CD8-positive, alpha-beta memory T cell (primary cell): ENCODE measurements at places on chromosomes 2 and 18. TPM values are rescaled to one million over a fixed set of nuclear protein-coding genes. Genes with fewer than 3 reads are reported as not detected.

The LBH gene
- total RNA-seq = 115 TPM

The PCARE gene
- not detected for total RNA-seq

The LIMS2 gene
- 5.9 TPM for total RNA-seq

The SPATA3 gene
- total RNA-seq = not detected

The MGAT4A gene
- total RNA-seq = 65.2 TPM

The GALNT3 gene
- total RNA-seq = 3.0 TPM

The TRABD2A gene
- 20.3 TPM for total RNA-seq

- H3K4me3 ChIP-seq = no peak overlapping the region
- no peaks in the 10 kb centered on the region for H3K27me3 ChIP-seq
- no peak for DNase-seq
- no peak overlapping the region for H3K27ac ChIP-seq
- H3K36me3 ChIP-seq = no peaks in the 10 kb centered on the region
Observed at GRCh38 chr18:48866028-48866733, 84.6 kb downstream of the SMAD7 start.

GRCh38 chr2:18987592-18988073, 370.8 kb downstream of the OSR1 start:
- no peak for DNase-seq
- H3K36me3 ChIP-seq = no peaks in the 10 kb centered on the region
- H3K4me3 ChIP-seq = no peak overlapping the region
- no peaks in the 10 kb centered on the region for H3K27me3 ChIP-seq
- no peak overlapping the region for H3K27ac ChIP-seq

GRCh38 chr2:111178730-111179405, 58.2 kb downstream of the BCL2L11 start:
- no peaks in the 10 kb centered on the region for H3K4me1 ChIP-seq
- no peaks in the 10 kb centered on the region for H3K36me3 ChIP-seq
- no peak overlapping the region for H3K4me3 ChIP-seq
- no peaks in the 10 kb centered on the region for H3K27me3 ChIP-seq
- DNase-seq = no peak
- H3K27ac ChIP-seq = no peak overlapping the region

DNA sequence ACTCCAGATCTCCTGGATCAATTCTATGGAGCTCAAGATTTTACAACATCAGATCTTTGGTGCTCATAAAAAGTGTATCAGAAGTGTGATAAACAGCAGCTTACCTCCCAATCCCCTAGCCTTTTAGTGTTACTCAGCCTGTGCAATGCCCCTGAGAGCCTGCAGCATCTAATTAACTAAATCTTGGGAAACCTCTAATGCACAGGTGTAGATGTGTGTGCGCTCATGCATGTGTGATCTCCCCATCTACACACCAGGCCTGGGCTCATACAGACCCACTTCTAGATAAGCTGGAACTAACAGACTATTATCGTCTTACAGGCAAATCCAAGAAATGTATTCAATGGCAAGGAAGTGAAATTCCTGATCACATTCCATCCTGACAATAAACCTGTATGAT, 7.5 kb downstream of the SUCLG1 start:
- H3K27me3 ChIP-seq = no peaks in the 10 kb centered on the region
- H3K4me3 ChIP-seq = no peak overlapping the region
- no peak for DNase-seq

- no peak overlapping the region for H3K4me3 ChIP-seq
- H3K27me3 ChIP-seq = no peaks in the 10 kb centered on the region
- H3K36me3 ChIP-seq = no peaks in the 10 kb centered on the region
- no peaks in the 10 kb centered on the region for H3K4me1 ChIP-seq
- no peak for DNase-seq
- H3K27ac ChIP-seq = no peak overlapping the region
Observed at GRCh38 chr2:220521551-220521950, 894.1 kb downstream of the SLC4A3 start.

DNA sequence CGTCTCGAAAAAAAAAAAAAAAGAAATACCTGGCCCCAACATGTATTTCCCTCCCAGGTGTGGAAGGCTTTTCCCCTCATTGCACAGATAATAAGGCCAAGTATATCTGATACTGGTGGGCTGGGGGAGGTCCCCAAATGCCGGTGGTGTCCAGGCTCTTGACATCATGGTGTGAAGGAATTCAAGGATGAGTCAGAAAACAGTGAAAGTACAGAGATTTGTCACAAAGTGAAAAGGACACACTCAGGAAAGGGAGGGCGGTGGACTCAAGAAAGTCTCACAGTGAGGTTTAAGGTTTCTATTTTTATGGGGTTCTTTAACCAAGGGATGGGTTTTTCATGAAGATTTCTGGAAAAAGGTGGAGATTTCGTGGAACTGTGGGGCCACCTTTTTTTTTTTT, 37.8 kb upstream of the FZD5 start:
- H3K4me3 ChIP-seq = no peak overlapping the region
- no peak overlapping the region for H3K27ac ChIP-seq
- DNase-seq = no peak
- no peaks in the 10 kb centered on the region for H3K4me1 ChIP-seq

DNA sequence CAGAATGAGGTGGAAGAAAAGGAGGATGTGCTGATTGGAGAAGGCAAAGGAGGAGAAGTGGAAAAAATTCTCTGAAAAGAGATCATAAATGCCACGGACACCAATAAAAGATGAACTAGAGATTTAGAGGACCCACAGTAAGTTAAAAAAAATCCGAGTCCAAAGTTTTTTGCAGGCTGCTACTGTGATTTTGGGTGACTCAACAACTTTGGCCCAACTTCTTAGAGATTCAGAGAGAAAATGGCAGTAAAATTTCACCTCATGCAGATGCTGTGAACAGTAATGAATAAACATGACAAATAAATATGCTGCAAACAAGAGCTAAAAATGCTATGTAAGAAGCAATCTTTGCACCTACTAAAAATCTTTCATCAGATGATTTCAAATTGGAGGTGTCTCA, 176.9 kb upstream of the SESTD1 start:
- no peaks in the 10 kb centered on the region for H3K27me3 ChIP-seq
- no peak overlapping the region for H3K4me3 ChIP-seq
- no peaks in the 10 kb centered on the region for H3K4me1 ChIP-seq
- DNase-seq = no peak
- no peaks in the 10 kb centered on the region for H3K36me3 ChIP-seq

GRCh38 chr2:231182513-231182899, 15.9 kb upstream of the ARMC9 start:
- no peak for DNase-seq
- H3K4me1 ChIP-seq = no peaks in the 10 kb centered on the region
- no peak overlapping the region for H3K4me3 ChIP-seq
- no peaks in the 10 kb centered on the region for H3K27me3 ChIP-seq
- H3K27ac ChIP-seq = no peak overlapping the region

DNA sequence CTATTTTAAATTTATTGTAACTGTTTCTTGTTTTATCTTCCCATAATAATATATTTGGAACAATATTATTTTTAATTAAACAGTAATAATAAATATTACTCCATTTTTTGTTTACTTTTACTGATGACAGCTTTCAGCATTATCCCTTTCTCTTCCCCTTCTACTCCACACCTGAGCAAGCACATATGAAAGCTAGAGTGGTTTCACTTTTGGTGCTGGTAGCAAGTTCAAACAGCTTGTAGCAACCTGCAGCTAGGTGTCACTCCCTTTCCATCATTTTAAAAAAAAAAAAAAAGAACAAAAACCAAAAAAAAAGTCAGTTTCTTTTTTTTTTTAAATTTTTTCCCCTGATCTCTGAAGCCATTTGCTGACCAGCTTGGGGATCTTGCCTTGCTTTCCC, 801.8 kb downstream of the CCDC85A start:
- H3K27me3 ChIP-seq = no peaks in the 10 kb centered on the region
- DNase-seq = no peak
- no peak overlapping the region for H3K27ac ChIP-seq
- H3K4me1 ChIP-seq = no peaks in the 10 kb centered on the region
- no peak overlapping the region for H3K4me3 ChIP-seq
- H3K36me3 ChIP-seq = no peaks in the 10 kb centered on the region

DNA sequence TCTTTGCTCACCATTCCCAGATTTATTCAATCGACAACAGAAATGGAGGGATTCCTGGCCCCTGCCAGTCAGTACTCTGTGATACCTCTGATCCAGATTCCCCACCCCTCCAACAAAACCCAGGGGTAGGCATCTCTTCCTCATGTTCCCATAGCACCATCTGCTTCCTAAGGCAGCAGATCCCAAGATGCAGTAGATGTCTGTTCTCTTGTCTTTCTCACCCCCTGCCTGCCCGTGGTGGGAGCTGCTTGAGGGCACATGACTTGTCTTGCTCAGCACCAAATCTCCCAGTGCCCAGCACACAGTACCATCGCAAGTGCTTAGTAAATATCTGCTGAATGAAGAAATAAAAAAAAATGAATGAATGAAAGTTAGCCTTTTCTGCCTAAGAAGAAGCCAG, 98.2 kb downstream of the ZBTB7C start:
- H3K4me3 ChIP-seq = no peak overlapping the region
- no peaks in the 10 kb centered on the region for H3K27me3 ChIP-seq
- no peak for DNase-seq

- H3K27ac ChIP-seq = no peak overlapping the region
- no peaks in the 10 kb centered on the region for H3K4me1 ChIP-seq
- H3K36me3 ChIP-seq = peaks cover 71% of the 10 kb centered on the region
- no peak for DNase-seq
- H3K27me3 ChIP-seq = no peaks in the 10 kb centered on the region
Observed at GRCh38 chr2:117938611-117939010, 75.3 kb downstream of the CCDC93 start.

GRCh38 chr18:31511098-31511497, 13.1 kb downstream of the DSG2 start:
- no peaks in the 10 kb centered on the region for H3K4me1 ChIP-seq
- H3K36me3 ChIP-seq = no peaks in the 10 kb centered on the region
- no peak for DNase-seq

- H3K27me3 ChIP-seq = no peaks in the 10 kb centered on the region
- no peak for DNase-seq
- no peaks in the 10 kb centered on the region for H3K4me1 ChIP-seq
- no peaks in the 10 kb centered on the region for H3K36me3 ChIP-seq
- no peak overlapping the region for H3K4me3 ChIP-seq
- H3K27ac ChIP-seq = no peak overlapping the region
Observed at GRCh38 chr2:149986861-149987260, 399.3 kb upstream of the MMADHC start.

GRCh38 chr2:98348066-98348561, 1.9 kb downstream of the CNGA3 start:
- no peak for DNase-seq
- no peaks in the 10 kb centered on the region for H3K4me1 ChIP-seq
- H3K4me3 ChIP-seq = no peak overlapping the region
- H3K27me3 ChIP-seq = peaks cover 23% of the 10 kb centered on the region
- H3K36me3 ChIP-seq = no peaks in the 10 kb centered on the region

- no peak overlapping the region for H3K4me3 ChIP-seq
- H3K27me3 ChIP-seq = no peaks in the 10 kb centered on the region
- no peak for DNase-seq
- peaks cover 4% of the 10 kb centered on the region for H3K4me1 ChIP-seq
Observed at GRCh38 chr2:23782646-23783045, 144.3 kb downstream of the ATAD2B start.

GRCh38 chr18:13915995-13916431, 677 bp upstream of the MC2R start:
- no peak overlapping the region for H3K27ac ChIP-seq
- no peak for DNase-seq
- H3K36me3 ChIP-seq = no peaks in the 10 kb centered on the region
- H3K4me1 ChIP-seq = no peaks in the 10 kb centered on the region
- no peak overlapping the region for H3K4me3 ChIP-seq

- no peaks in the 10 kb centered on the region for H3K27me3 ChIP-seq
- H3K36me3 ChIP-seq = peaks cover 7% of the 10 kb centered on the region
- DNase-seq = no peak
- peaks cover 22% of the 10 kb centered on the region for H3K4me1 ChIP-seq
Observed at GRCh38 chr2:112588611-112589045, 4.2 kb downstream of the CHCHD5 start.

DNA sequence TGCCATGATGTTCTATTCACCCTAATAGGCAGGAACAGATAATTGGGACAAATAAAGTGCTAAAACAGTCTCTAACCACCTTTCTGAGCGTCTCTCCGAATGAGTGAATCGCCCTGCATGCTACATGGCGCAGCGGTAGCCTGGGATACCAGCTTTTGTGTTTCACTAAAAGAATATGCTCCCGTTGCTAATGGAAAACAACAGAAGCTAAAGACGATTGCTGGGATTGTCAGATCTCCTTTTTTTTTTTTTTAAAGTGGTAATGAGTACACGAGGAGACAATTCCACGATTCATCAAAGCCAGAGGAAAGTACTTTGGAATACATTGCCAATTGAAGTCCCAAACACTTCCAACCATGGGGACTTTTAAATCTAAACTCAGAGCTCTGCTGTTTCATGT, 1815.3 kb upstream of the CELF4 start:
- no peak overlapping the region for H3K4me3 ChIP-seq
- no peak overlapping the region for H3K27ac ChIP-seq
- no peaks in the 10 kb centered on the region for H3K36me3 ChIP-seq
- no peaks in the 10 kb centered on the region for H3K4me1 ChIP-seq
- no peak for DNase-seq
- H3K27me3 ChIP-seq = no peaks in the 10 kb centered on the region

- no peak overlapping the region for H3K27ac ChIP-seq
- H3K36me3 ChIP-seq = no peaks in the 10 kb centered on the region
- no peak for DNase-seq
- H3K4me3 ChIP-seq = no peak overlapping the region
- H3K4me1 ChIP-seq = no peaks in the 10 kb centered on the region
Observed at GRCh38 chr2:69092857-69093256, 79.9 kb downstream of the ANTXR1 start.

DNA sequence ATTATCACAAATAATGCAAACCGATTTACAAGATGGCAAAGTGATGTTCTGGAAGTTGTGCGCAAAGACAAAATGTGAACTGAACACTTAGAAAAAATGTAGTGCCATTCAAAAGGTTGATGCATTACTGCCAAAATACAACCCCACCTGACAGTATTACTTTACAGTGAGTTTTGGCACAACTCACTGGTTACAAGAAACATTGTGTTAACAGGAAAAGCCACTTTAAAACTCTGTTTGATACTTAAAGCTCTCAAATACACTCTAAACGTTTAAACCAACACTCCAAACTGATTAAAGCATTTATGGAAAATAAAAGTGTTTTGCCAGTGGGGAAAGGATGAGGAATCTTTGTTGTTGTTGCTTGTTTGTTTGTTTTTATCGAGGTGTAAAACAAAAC, 173.4 kb upstream of the SATB2 start:
- no peak for DNase-seq
- H3K36me3 ChIP-seq = no peaks in the 10 kb centered on the region
- no peaks in the 10 kb centered on the region for H3K4me1 ChIP-seq

DNA sequence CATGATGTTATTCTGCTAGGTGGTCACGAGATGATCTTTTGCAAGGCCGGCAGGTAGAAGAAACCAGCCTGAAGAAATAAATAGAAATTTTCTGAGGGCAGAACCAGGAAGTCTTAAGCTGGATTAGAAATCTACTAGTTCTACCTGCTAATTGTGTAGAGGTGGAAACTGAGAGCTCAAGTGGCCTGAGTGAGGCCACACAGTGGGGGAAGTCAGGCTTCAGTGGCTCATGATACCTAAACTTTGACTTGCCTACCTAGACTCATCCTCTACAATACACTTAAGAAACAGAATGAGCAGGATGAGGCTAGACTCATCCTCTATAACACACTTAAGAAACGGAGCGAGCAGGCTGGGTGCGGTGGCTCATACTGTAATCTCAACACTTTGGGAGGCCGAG, 134.9 kb upstream of the NDUFV2 start:
- DNase-seq = no peak
- no peaks in the 10 kb centered on the region for H3K36me3 ChIP-seq
- H3K27me3 ChIP-seq = no peaks in the 10 kb centered on the region
- no peak overlapping the region for H3K27ac ChIP-seq
- no peak overlapping the region for H3K4me3 ChIP-seq
